Suprapubic skin (tissue), 4 donors: ENCODE measurements at places on chromosomes 3 and 15. TPM values are rescaled to one million over a fixed set of nuclear protein-coding genes. Genes with fewer than 3 reads are reported as not detected.

DNA sequence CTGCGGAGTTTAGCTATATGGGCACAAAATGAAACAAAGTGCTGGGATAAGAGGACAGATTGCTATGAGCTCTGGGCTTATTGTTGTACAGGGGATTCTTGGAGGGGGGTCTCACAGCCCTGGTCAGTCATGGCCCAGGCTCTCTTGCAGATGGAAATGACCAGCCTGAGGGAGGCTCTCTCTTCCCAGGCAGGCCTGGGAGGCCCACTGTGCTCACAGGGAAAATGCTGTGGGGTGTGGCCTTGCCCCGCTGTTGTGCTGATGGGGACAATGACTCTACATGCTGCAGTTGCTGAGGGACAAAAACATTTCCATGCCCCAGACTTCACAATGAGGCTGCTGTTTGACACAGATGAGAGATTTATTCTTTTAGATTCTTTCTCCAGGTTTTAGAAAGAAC is 202.2 kb downstream of the KLF13 start:
- DNase-seq: no peak

DNA sequence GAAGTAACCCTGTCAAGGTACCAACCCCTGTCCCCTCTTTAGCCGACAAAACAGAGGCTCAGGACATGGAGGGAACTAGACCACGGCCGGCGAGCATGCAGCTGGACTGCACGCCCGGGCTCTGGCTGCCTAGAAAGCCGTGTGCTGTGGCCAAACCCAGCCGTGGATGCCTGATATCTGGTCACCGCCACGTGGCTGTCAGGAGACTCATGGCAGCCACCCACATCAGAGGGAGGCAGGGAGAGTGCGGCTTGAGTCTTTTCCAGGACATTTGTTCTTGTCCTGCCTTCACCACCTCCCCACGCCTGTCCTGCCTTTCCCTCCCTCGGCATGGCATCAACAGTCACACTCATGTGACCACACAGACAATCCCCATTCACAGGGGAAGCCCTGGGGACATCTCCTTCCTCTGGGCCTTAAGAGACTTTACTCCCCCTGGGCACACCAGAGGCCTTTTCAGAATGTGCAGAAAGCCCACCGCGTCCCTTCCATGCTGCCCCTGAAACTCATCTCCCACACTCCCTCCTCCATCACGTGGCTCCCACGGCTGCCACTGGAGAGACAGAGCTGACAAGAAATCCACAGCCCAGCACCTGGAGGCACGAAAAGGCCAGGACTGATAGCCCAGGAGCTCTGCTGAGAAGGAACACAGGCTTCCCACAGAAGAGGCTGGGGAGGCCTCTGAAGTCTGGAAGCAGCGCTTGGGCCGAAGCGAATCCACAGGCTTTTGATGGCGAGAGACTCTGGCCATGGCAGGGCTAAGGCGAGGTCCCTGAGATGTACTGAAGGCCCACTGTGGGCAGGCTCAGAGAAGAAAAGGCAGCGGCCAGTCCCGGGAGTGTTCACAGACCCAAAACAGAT is 71.2 kb upstream of the IQSEC1 start:
- DNase-seq: peak; percentile 69

DNA sequence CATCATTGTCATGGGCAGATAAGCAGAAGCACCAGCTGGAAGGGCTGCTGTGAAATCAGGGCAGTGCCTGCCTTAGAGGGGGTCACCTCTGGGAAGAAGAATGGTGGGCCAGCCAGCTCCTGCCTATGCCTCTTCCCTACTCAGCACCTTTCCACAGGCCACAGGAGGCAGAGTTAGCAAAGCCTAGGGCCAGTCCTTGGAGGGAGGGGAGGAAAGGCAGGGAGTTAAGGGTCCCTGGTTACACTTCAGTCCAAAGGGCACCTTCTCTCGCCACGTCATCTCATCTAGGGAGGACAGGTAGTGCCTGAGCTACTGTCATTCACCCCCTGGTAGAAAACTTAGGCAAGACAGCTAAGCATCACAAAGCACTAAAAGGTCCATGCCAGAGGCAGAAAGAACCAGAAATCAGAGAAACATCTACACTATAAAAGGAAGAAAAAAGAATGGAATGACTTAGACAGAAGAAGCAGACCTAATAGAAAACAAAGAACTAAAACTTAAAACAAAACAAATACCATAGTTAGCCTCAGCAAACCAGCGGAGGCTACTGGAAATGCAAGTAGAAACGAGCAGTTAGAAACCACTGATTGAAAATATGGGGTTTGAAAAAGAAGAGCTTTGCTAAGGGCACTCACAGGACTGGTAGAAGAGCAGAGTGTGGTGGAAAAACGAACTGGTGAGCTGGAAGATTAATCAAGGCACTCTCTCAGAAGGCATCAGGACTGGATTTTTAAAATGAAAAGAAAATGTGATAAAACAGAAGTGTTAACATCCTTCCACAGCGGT is 84.2 kb downstream of the OSBPL10 start:
- DNase-seq: no peak

DNA sequence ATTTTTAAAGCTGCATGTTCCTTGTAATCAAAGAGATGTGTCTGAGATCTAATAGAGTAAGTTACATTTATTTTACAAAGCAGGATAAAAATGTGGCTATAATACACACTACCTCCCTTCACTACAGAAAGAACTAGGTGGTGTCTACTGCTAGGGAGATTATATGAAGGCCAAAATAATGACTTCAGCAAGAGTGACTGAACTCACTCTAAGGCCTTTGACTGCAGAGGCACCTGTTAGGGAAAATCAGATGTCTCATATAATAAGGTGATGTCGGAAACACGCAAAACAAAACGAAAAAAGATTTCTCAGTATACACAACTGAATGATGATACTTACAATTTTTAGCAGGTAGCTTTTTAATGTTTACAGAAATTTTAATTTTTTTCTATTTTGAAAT is 19.1 kb downstream of the B3GNT5 start:
- no peak for DNase-seq

DNA sequence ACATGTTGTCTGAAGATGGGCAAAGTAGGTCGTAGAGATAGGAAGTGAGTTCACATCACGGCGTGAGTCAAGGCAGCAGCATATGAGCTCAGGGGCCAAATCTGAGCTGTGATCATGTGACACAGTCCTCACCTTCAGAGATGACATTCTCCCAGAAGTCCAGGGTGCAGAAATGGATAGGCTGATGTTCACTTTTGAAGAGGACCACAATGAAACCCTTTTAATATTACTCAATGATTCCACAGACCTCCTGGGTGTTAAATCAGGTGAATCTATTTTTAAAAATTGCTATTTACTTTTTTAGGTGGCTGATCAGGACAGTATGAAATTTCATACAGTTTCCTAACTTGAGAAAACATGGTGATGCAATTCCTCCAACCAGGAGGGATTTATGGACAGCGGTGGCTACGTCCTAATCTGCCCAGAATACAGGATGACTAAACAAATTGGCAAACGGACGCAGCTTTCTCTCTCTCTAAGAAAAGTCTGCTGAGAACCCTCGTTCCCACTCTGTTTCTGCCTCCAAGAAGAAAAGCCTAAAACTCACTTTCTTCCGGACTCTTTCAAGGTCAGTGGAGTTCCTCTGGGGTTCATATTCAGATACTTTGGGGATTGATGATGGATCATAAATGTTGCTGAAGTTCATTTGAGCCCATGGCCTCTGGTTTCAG is 34.4 kb downstream of the B3GNT5 start:
- no peak for DNase-seq

The PLAAT1 gene
- 4.9 TPM for total RNA-seq

The AMT gene
- total RNA-seq: 3.8 TPM
